ENCODE measurements at places on chromosomes 7 and 10.
A peak's percentile ranks its signal among the peaks of the same experiment; 100 is the strongest.

DNA sequence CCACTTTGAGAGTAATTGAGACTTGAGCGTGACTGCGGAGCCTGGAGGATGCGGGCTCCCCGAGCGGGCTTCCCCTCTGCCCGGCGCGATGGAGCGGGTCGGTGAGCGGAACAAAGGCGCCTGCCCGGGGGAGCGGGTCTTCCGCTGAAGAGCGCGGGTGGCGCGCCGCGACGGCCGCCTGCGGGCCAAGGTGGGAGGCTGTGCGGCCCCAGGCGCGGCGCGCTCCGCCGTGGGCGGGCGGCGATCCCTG, at the start of gene GALNT17:
Gene GALNT17, plus strand, starts transcription at position 18 of the 250 bp plus-strand sequence.
- no peak for DNase-seq

- DNase-seq: peak; percentile 33
Measured at GRCh38 chr7:134355927-134356326, 39.2 kb upstream of the SLC35B4 start.

GRCh38 chr7:147708871-147709270, 881.7 kb upstream of the C7orf33 start:
- DNase-seq: no peak

DNA sequence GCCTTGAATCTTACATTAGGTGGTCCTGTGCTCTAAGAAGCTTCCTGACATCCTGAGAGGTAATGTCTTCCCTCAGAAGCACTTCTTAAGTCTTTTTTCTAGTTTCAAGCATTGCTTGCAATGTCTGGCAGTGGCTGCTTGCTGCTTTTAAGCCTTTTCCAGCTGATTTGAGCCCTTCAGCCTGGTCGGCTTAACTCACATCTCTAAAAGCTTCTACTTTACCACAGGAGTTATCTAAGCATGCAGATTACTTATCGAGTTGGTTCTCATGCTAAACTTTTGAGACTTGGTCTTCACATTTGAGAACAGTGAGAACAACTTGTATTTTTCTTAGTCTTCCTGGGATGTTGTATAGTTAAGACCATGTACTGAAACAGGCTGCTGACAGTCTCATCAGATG, 3.9 kb downstream of the LRMDA start:
- DNase-seq: no peak

- peak; percentile 26 for DNase-seq
Measured at GRCh38 chr10:58350619-58351323, 16.0 kb downstream of the UBE2D1 start.

- DNase-seq: no peak
Measured at GRCh38 chr7:84617265-84618030, 422.9 kb upstream of the SEMA3A start.

DNA sequence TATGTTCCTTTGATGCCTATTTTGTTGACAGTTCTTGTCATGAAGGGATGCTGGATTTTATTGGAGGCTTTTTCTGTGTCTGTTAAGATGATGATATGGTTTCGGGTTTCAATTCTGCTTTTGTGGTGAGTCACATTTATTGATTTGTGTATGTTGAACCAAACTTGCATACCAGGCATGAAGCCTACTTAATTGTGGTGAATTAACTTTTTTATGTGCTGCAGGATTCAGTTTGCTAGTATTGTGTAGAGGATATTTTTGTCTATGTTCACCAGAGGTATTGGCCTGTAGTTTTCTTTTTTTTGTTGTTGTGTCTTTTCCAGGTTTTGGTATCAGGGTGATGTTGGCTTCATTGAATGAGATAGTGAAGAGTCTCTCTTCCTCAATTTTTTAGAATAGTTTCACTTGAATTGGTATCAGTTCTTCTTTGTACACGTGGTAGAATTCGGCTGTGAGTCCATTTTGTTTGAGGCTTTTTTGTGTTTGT, 345.9 kb downstream of the KIF20B start:
- DNase-seq: peak; percentile 12

DNA sequence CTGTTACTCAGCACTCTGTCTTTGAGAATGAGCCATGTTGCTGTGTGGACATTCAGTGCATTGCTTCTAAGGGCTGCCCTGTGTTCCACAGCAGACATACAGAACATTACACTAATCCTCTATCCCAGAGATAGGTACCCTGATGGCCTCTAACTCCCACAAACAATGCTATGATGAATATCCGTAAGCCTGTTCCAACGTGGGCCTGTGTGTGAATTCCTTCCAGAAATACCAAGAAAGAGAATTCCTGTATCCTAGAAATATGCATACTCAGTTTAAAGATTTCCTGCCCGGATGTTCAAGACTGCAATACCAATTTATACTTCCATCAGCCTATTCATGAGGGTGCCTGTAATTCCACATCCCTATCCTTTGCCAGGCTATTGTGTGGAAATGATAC, 21.3 kb upstream of the ST8SIA6 start:
- no peak for DNase-seq

GRCh38 chr10:69345402-69345801, 67.1 kb downstream of the HK1 start:
- DNase-seq: no peak

GRCh38 chr10:131211965-131212619, 99.4 kb downstream of the TCERG1L start:
- no peak for DNase-seq

GRCh38 chr10:79335094-79335469, 12.2 kb upstream of the PPIF start:
- no peak for DNase-seq

GRCh38 chr10:110574420-110574819, 6.9 kb downstream of the SMC3 start:
- no peak for DNase-seq

DNA sequence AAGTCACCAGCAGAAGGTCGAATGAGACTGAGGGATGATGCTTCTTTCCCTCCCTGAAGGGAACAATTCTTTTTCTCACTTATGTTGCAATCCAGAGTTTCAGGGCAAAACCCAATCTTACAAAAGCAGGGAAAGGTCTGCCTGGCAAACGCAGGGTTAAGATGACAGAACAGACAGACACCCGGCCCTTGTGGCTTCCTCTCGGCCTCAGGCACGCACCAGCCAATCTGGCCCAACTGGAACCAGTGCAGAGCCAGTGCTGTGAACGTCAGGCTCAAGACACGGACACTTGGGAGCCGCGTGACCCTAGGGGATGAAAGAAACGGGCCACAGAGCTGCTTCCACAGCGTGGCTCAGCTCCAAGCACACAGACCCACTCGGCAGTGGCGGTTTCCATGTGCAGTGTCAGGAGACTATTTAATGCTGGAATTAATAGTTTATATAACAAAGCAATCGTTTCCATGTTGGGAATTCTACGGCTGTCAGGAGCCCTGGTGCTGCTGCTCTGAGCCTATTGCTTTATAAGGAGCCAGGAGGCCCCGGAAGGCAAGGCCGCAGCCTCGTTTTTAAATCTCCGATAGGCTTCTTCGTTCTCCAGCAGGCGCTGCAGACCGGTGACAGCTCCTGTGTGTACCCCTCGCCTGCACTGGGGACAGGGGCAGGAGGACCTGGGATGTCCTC, 198.4 kb downstream of the DIP2C start:
- DNase-seq: peak; percentile 82

- peak; percentile 42 for DNase-seq
Measured at GRCh38 chr10:62851442-62851841, 35.3 kb upstream of the EGR2 start.

DNA sequence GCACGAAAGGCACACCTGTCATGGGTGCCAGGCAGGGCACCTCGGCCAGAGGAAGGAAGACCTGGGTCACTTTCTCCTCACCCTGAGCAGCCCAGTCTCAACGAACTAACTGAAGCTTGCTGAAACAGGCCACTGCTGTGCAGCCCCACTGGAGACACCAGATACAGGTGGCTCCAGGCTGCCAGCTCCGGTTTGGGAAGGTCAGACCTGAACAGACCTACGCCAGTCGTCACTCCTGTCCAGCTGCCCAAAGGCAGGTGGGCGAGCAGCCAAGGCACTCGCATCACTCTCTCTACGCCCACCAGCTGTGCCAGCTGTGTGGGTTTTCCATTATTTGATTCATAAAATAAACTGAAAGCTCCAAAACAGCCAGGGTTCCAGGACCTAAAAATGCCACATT, 256.1 kb downstream of the ZMYND11 start:
- no peak for DNase-seq

DNA sequence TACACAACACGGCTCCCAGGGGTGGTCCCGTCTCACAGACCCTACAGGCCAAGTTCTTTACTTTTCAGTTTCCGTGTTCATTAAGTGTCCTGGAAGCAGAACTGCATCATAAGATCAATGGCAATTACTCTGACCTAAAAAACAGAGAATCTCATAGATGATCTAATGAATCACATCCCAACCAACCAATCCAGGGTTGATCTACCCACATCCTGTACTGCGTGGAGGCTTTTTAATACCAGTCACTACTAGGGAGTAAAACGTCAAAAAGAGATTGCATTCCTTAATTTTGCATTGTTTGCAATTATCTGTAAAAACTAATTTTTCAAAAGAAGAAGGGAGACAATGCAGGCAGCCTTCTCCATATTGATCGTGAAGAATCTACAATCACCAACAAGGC, 72.6 kb downstream of the PARD3 start:
- peak; percentile 48 for DNase-seq

DNA sequence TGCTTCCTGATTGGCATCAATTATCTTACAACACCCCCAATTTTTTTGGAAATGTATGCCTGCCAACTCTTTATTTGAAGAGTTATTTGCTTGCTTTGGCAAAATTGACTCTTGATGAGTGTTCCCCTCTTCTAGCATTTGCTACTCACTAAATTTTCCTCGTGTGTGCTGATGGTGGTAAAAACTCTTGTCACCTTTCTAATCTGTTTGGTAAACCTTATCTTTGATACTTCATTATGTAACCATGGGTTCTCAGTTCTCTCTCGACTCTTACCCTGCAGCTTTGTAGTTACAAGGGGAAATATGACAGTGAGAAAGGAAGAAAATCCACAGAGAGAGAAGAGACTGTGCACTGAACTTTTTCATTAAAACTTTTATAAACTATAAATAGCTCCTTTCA, 102.5 kb downstream of the CDK14 start:
- DNase-seq: no peak

DNA sequence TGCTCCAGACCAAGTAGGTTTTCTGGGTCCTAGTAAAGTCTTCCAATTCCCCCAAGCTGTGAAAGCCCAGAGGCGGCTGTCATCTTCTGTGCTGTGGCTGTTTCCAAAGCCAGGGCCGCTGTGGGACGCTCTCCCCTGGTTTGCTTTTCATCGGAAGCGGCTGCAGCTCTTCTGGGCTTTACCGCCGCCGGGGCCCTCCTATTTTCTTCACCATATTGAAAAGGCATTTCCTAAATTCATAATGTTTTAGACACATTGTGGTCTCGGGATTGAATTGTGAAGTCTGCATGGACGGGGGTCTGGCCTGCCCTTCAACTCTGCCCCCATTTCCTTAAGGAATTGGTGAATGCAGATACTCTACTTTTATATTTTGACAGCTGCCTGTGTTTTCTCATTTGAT, 551.4 kb upstream of the MGMT start:
- no peak for DNase-seq

GRCh38 chr10:133184591-133185244, 24.7 kb downstream of the KNDC1 start:
- DNase-seq: no peak
